ENCODE measurements at places on chromosomes 5 and 9. TPM values are rescaled to one million over a fixed set of nuclear protein-coding genes. Genes with fewer than 3 reads are reported as not detected.

Gene GZMA
- total RNA-seq, result not detected

Gene PHF24
- 1.8 TPM for total RNA-seq

DNA sequence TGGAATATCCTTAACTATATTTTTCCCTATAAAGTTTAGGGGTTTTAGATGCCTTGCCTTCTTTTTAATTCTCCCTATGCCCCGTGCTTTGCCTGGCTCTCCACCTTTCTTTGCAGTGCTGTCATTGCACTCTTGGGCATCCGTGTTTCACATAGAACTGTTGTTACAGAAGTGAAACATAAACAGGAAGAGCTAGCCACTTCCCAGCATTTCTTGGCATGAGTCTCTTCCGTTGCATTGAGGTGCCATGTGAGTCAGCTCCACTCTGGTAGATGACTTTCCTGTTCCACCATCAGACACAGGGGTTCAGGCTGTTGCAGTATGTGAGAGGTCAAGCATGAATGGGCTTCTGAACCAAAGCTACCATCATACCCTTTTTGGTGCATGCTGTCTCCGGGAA, 73.4 kb downstream of the ANGPTL2 start:
- no peaks in the 10 kb centered on the region for H3K4me1 ChIP-seq
- no peaks in the 10 kb centered on the region for H3K36me3 ChIP-seq
- no peak for DNase-seq
- no peak overlapping the region for H3K4me3 ChIP-seq
- H3K27ac ChIP-seq, result no peak overlapping the region
- H3K27me3 ChIP-seq, result no peaks in the 10 kb centered on the region

- no peaks in the 10 kb centered on the region for H3K4me1 ChIP-seq
- H3K36me3 ChIP-seq, result no peaks in the 10 kb centered on the region
- no peak overlapping the region for H3K4me3 ChIP-seq
These were observed 22.5 kb upstream of the HMGCS1 start for GRCh38 chr5:43335681-43336080.

Gene FGFR4
- total RNA-seq, result 8.2 TPM

GRCh38 chr5:140131967-140132409, 6.3 kb downstream of the IGIP start:
- H3K36me3 ChIP-seq, result no peaks in the 10 kb centered on the region
- no peaks in the 10 kb centered on the region for H3K27me3 ChIP-seq
- no peak overlapping the region for H3K4me3 ChIP-seq
- DNase-seq, result no peak

Gene UBE2R2
- total RNA-seq, result 68.3 TPM

Gene PCDHA12
- 5.9 TPM for total RNA-seq

- peaks cover 35% of the 10 kb centered on the region for H3K4me1 ChIP-seq
- H3K27ac ChIP-seq, result no peak overlapping the region
- no peak for DNase-seq
- no peaks in the 10 kb centered on the region for H3K27me3 ChIP-seq
- H3K4me3 ChIP-seq, result no peak overlapping the region
- H3K36me3 ChIP-seq, result no peaks in the 10 kb centered on the region
These were observed 3.0 kb upstream of the SLC44A1 start for GRCh38 chr9:105241356-105242043.

GRCh38 chr5:54985301-54986268, at the start of gene ESM1:
TSS of gene ESM1 (minus strand) at chr5:54985593. CDS start at chr5:54985517, 76 bp downstream.
- no peaks in the 10 kb centered on the region for H3K27me3 ChIP-seq
- no peak within 1 kb of the TSS for H3K4me3 ChIP-seq
- no peaks in the 10 kb centered on the region for H3K4me1 ChIP-seq

Gene OR4F3
- total RNA-seq, result not detected

DNA sequence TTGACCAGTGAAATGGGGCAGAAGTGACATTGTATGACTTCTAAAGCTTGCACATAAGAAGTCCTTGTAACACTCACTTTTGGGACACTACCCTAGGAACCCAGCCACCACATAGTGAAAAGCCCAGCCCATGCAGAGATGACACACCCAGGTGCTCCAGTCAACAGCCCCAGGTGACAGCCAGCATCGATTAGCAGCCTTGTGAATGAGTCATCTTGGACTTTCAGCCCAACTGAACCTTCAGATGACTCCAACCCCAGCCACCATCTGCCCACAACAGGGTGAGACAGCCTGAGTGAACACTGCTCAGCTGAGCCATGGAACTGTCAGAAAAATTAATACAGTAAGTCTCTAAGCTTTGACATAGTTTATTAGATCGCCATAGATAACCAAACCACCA, 458.6 kb downstream of the ZSWIM6 start:
- no peaks in the 10 kb centered on the region for H3K27me3 ChIP-seq
- no peak for DNase-seq
- no peak overlapping the region for H3K27ac ChIP-seq
- H3K4me3 ChIP-seq, result no peak overlapping the region

DNA sequence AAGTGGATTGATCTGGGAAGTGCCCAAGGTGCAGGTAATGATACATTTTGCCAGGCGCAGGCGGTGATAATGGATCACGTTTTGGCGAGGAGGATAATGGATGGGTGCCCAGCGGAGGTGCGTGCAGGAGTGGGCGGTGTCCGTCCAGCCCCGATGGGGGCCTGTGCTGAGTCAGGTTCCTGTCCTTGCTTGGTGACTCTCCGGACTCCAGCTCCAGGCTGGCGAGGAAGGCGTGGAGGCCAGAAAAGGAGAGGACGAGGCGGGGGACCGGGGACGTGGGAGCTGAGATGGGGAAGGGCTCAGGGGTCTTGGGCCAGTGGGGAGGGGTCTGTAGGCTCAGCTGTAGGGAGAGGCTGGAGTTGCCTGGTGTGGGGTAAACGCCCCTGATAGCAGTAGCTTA, 268.3 kb downstream of the PBX3 start:
- H3K27ac ChIP-seq, result no peak overlapping the region
- no peaks in the 10 kb centered on the region for H3K27me3 ChIP-seq
- H3K4me3 ChIP-seq, result no peak overlapping the region
- DNase-seq, result no peak

Gene NME5
- total RNA-seq, result 6.7 TPM

- DNase-seq, result no peak
- H3K27ac ChIP-seq, result no peak overlapping the region
- H3K27me3 ChIP-seq, result no peaks in the 10 kb centered on the region
- H3K36me3 ChIP-seq, result no peaks in the 10 kb centered on the region
- no peaks in the 10 kb centered on the region for H3K4me1 ChIP-seq
These were observed 139.5 kb upstream of the PRDM9 start for GRCh38 chr5:23367874-23368273.
